G401 (cell line): ENCODE measurements at places on chromosomes 2 and 18.
A peak's percentile ranks its signal among the peaks of the same experiment; 100 is the strongest.

GRCh38 chr2:39875182-39875913 lies 96.3 kb upstream of the THUMPD2 start:
- DNase-seq: peak; percentile 4

DNA sequence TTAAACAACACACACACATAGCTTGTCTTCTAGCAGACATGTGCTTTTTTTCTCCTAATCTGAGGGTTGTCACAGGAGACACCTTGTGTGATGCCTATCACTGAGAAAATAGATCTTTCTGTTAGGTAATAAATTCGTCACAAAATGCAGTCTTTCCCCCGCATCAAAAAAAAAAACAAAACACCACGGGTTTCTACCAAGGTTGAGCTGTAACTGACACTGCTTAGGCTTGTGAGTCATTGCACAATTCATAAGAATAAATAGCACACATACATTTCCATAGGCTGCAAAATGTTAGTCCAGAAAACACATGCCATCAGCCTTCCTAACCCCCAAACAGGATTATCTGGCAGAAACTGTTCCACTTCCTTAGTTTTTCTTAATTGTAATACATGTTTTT lies 6.5 kb downstream of the TMEM163 start:
- peak; percentile 22 for DNase-seq

GRCh38 chr2:208627110-208627884 lies 220.7 kb downstream of the PTH2R start:
- no peak for DNase-seq

DNA sequence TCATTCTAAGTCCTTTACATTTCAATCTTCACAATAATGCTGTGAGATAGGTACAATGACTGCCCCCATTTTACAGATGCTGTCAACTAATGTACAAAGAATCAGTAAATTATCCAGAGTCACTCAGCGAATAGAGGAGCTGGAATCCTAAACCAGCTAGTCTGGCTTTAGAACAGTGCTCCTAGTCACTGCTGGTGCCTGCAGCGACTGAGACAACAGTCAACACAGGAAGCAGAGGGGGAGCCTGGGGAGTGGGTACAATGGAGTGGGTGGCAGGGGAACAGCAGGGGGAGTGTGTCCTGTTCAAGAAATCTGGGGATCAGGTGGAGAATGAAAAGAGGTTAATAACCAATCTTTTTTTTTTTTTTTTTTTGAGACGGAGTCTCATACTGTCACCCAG lies 37.3 kb downstream of the CCDC93 start:
- no peak for DNase-seq

DNA sequence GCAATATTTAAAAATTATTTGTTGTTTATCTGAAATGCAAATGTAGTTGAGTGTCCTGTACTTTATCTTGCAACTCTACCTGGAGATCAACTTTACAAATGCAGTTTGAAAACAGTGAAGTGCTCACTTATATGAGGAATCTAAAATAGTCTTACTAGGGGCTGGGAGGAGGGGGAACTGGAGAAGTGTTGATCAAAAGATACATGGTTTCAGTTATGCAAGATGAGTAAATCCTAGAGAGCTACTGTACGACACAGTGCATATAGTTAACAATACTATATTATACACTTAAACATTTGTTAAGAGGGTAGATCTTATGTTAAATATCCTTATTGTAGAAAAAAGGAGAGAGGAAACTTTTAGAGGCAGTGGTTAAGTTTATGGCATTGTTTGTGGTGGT lies 241.9 kb downstream of the BCL11A start:
- no peak for DNase-seq

GRCh38 chr2:7725171-7725849 lies 808.1 kb downstream of the RNF144A start:
- no peak for DNase-seq

DNA sequence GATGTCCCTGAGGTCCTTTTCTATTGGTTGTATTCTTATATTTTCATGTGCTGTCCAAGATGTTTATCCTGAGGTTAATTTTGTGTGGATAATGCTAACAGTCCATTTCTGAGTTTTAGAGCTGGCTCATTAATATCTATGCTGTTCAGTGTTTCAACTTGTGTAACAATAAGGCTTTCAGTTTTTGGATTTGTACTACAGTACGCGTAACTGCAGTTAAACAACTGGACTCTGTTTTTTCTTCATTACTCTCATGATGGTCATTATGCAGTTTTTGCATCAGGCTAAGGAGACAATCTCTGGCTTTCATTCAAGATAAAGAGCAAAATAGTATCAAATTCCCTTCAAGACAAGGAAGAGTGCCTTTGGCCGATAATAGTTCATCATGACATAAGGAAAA lies 1364.8 kb downstream of the DPP10 start:
- DNase-seq: no peak

DNA sequence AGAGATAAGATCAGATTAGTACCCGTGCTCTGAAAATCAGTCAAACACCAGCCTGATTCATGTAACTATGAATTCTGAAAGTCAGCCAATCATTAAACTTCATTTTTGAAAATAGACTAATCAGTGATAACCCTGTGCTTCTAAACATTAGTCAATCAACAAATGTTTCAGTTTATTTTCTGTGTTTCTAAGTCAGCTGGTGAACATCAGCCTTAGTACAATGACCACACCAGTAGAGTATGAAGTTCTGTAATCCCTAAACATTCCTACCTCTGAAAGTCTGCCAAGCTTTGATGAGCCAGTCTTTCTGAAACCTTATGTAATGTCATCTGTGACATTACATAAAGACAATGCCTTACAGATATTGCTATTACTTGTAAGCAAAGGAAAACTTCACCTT lies 807.4 kb upstream of the CRIM1 start:
- no peak for DNase-seq

- DNase-seq: no peak
Measured at GRCh38 chr2:235836491-235836911, 331.7 kb downstream of the GBX2 start.

GRCh38 chr2:51032751-51033330 lies 909 bp upstream of the NRXN1 start:
- DNase-seq: no peak

GRCh38 chr2:237290261-237290660 lies 123.7 kb downstream of the COL6A3 start:
- DNase-seq: no peak

DNA sequence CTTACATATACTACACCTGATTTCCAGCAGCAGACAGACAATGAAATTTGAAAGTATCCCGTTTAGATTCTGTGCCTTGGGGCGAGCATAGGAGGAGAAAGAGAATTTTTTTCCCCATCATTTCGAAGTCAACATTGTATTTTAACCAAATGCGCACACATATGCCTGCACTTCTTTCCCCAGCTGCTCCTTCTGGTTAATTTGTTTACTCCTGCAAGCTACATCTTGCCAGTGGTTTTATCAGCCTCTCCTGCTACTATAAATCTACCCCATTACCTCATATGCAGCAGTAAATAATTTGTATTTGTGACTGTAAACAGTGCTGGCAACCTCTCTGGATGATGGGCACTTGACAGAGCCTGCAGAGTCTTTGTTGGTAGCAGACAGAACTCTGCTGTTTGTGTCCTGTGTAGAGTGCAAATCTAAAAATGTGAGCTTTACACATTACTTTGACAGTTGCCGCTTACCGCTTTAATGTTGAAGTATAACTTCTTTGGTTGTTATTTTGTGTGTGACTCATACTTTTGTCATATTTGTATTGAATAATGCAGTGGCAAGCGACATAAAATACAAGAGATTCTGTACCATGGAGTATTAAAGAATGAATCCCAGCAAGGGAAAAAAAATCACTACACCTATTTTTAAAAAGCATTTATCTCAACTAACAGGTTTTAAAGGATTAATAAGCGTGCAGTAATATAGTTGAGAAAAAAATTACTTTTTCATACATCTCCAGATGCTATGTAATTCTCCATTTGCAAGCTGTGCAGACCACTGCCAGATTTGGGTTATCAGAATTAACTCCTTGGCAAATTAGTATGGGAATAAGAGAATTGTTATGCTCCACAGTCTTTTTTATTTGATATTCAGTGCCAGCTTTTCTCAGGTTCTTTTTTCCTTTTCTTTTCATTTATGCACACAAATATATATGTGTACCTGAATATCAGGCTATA lies 536.8 kb downstream of the XIRP2 start:
- DNase-seq: no peak

- DNase-seq: peak; percentile 59
Measured at GRCh38 chr2:47905386-47906156, 727 bp downstream of the FBXO11 start.

DNA sequence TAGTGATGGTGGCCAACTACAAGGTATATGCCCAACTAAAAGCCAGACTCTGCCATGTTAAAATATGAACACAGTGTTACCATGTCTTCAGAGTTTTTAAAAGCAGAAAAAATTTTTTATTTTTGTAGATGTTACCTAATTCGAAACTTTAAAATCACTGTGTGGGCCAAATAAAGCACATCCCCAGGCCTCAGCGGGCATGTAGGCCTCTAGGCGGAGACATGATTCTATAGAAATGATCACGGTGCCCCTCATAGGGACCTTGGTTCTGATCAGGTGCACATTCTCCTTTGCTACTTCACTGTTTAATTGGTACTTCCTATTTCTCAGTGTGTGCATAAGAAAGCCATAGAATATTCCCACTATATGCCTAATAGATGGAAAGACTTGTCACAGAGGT lies 349.2 kb downstream of the XIRP2 start:
- no peak for DNase-seq

DNA sequence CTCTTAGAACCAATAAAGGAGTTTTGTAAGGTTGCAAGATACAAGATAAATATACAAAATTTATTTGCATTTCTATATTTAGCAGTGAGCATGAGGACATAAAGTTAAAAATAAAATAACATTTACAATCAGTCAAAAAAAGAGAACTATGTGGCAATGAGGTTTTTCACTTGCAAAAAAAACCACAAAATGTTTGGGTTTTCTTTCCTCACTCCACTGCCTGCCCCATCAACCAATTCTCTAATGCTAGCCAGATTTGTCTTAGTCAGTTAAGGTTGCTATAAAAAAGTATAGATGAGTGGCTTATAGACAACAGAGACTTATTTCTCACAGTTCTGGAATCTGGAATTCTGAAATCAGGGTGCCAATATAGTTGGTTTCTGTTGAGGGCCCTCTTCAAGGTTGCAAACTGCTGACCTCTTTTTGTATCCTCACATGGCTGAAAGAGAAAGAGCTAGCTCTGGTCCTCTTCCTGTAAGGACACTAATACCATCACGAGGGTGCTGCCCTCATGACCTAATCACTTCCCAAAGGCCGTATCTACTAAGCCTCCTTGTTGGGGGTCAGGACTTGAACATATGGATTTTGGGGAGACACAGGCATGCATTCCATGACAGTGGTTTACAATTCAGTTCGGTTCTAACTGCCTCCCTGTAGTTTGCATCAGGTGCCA lies 566.2 kb downstream of the GALR1 start:
- DNase-seq: no peak

DNA sequence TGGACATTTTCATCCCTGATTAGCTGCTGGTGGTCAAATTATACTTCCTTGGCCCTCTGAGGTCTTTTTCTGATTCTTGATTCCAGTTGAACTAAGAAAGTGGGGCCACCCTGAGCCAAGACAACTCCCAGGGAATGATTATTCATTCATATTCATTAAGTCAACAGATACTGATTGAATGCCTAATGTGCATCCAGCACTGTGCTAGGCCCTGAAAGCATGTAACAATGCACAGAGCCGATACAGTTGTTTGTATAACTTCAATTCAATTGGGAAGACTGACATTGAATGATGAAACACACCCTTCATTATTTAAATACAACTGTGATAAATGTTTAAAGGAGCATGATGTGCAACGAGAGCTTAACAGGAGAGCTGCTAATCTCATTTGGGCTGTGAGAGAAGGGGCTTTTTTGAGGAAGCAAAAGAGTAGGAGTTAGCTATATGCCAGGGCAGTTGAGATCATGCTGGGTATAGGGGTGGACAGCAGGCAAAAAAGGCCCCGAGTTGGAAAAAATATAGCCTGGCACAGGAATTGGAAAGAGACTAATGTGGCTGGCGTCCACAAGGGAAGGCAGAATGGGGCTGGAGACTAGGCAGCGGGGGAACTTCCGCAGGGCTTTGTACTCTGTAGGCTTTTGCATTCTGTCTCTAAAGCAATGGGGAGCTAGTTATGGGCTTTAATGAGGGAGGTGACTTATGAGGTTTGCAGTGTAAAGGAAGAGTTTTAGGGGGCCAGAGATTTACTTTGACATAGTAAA lies 57.2 kb upstream of the ACVR1 start:
- DNase-seq: peak; percentile 23

DNA sequence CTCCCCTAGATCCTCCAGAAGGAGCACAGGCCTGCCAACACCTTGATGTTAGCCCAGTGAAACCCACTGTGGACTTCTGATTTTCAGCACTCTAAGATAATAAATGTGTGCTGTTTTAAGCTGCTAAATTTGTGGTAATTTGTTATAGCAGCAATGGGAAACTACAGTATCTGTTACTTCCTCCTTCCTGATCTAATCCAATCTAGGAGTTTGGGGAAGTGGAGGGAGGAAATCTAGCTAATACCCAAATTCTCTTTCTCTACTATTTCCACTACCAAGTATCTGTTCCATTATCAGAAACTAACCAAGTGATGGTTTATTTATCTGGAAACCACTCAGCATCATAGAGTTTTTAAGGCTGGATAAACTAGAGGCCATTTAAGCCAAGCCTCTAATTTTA lies 64.9 kb downstream of the AFF3 start:
- DNase-seq: no peak
